ENCODE measurements at places on chromosomes 12 and 14.

DNA sequence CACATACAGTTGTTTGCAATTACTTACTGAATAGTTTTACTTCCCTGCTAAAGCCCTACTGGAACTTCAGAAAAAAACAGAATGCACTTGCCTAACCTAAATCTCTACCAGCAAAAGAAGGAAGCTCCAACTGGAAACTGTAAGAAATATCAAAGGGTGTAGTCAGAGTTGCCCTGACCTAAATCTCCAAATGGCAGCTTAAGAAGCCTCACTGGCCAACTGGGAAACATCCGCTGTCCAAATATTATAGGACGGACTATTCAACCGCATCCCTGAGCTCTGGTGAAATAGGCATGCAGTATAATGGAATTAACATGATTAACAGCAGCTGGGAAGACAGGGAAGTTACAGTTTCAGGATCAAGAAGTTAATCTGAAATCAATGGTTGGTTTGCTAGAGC lies 24.3 kb downstream of the ANAPC7 start:
- no peak for DNase-seq

DNA sequence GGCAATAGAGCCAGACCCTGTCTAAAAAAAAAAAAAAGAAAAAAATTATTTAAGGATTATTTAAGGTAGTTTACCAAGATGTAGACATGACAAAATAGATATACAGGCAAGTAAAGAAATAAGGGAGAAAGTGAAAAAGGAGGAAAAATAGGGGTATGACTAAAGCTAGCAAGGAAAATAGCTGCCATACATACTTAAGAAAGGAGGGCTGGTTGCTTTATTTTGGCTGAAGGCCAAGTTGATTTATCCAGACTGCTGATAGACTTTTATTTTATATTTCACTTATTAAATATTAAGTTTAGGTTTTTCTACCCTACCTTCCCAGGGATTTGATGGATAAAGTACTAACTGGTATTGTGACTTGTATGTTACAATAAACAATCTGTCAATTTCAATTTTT lies 8.3 kb upstream of the AEBP2 start:
- DNase-seq, result no peak

GRCh38 chr12:59066445-59066844 lies 146.1 kb upstream of the LRIG3 start:
- no peak for DNase-seq

DNA sequence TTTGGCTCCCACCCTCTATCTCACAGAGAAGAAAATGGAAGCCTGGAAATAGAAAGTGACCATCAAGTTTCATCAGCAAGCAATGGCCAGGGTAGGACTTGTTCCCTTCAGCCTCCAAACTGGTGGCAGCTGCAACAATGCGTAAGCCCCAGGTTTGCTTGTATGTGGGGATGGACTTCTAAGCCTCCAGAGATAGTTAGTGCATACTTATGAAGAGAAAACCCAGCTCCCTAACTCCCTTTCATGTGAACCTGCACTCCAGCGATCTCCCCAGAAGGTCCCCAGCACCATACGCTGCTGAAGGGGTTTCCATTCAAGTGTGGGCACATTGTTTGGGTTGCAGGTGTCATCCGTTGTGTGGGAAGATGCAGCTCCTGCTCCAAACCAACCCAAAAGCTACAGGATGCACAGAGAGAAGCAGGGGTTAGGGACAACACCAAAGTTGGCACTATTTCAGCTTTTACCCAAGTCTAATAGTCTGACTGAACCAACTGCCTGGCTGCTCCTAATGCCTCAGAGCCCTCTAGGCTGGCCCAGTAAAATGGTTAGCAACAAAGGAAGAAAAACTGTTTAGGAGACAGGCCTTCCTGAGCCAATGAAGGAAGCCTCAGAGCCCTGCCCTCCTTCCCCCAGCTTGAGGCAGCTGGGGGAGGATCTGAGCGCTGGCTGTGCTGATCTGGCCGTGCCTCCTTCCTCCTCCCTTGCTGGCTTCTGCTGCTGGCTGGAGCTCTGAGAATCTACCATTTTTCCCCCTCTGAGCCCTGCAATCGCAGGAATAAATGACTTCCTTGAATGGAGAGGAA lies 12.3 kb downstream of the ZFP36L1 start:
- DNase-seq, result peak; percentile 73

- DNase-seq, result no peak
Measured at GRCh38 chr14:21915826-21916225, 242.2 kb upstream of the OR4E1 start.

GRCh38 chr14:71625891-71626701 lies 306.1 kb upstream of the RGS6 start:
- no peak for DNase-seq

DNA sequence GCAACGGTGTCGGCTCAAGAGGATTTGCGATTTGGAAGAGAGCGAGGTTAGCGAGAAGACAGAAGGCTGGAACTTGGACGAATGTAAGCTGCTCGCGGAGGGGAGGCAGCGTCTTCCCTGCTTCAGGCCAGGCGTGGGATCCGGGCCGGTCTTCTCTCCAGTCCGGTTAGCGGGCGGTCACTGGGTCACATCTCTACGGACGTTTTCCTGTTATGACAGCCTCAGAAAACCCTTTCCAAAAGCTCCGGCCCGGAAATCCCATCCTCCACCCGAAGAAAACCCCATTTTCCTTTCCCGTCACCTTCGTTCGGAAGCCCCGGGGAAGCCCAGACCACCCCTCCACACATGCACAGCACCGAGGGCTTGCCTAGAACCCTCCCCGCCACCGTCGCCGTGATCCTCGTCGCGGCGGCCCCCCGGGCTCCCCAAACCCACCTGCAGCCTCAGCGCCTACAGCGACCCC lies 268 bp downstream of the NDUFB1 start:
- peak; percentile 64 for DNase-seq

DNA sequence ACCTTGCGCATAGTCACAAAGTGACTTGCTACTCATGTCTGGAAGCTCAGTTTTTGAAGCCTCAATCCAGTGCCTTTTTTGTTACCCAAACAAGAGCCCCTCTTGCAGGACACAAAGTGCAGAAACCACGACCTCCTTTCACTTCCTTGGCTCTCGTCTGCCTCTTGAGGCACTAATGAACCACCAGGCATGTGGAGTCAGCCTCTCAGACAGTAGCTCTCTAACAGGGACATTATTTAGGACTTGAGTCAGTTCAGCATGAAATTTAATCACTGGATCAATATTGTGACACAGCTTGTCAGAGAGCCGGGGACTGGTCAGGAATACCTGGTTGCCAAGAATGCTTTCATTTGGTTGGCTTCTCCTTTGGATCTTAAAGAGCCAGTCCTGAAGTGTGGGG lies 46.7 kb downstream of the HSPB8 start:
- no peak for DNase-seq

All from left ventricle myocardium inferior (tissue), 1 donor.